ENCODE measurements at places on chromosomes 2 and 18.

DNA sequence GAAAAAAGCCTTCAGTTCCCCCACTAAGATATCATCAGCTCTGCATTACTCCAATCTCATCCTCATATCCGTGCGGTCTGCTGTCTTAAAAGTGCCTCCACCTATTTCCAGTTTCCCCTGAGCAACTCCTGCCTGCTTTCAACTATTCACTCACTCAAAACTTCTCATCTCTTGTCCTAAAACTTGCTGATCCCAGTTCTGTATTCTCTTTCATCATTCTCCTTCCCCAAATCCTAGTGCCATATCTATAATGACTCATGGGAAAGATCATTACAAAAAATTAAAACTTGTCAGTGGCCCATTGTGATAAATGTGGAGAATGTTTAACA lies 20.0 kb downstream of the ACVR1 start:
- no peak for DNase-seq

DNA sequence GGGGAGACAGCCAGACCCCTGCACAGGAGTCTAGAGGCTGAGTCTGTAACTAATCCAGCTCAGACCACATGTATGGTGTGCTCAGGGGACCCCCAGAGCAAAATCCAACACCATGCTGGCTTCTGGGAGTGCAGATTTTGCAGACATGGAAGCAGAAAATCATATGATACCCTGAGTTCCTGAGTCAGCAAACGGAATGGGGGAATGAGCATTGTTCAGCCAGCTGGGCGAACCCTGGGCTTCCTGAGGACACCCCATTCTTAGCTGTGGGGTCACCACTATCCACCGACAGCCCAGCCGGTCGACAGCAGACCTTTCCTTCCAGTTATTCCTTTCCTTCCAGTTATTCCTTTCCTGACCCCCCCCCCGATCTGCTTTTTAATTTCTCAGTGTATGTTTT lies 322.9 kb downstream of the GBX2 start:
- no peak for DNase-seq

- DNase-seq: no peak
Measured at GRCh38 chr2:197777823-197778407, 7.2 kb downstream of the BOLL start.

GRCh38 chr2:98438190-98439133 lies 6.2 kb upstream of the INPP4A start:
- DNase-seq: no peak

DNA sequence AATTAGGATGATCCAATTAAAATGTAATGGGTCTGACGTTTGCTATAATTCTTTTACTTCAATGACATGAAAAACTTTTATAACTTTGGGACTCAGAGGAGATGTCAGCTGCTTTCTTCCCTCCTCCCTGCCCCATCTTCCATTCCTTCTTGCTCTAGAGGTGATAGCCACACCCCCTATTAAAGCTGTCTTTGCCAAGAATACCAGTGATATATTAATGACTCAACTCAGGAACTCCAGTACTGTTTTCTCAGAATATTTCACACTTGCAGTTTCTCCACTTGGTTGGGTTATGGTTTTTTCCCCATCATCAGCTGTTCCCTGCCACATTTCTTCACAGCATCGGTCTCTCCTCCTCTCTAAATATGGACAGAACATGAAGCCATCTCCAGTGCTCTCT lies 184.0 kb downstream of the KCNE4 start:
- DNase-seq: no peak

- no peak for DNase-seq
Measured at GRCh38 chr2:767944-768343, 90.7 kb upstream of the TMEM18 start.

DNA sequence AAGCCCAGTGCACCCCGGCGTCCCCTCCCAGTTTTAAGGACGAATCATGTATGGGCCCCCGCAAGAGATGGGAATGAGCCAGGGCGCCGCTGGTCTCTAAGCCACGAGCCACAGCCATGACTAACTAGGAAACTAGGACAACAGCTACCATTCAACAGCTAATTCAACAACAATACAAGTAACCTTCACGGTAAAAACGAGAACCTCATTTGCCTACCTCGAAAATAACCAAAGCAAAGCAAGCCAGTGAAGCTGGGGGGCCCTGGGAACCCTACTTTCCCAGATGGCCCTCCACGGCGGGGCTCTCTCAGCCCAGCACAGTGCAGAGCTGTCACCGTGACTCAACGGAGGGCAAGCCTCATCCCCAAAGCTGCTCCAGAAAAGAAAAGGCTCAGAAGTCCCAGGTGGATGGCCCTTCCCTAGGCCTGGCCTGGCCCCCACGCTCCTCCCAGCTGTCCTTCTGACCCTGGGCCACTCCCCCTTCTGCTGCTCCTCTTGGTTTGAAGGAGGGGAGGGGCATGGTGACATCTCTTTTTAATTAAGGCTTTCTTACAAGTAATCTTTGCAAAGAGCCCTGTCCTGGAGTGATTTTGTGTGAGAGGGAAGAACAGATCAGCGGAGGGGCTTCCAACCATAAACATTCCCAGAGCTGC lies 126.3 kb downstream of the HDAC4 start:
- no peak for DNase-seq

DNA sequence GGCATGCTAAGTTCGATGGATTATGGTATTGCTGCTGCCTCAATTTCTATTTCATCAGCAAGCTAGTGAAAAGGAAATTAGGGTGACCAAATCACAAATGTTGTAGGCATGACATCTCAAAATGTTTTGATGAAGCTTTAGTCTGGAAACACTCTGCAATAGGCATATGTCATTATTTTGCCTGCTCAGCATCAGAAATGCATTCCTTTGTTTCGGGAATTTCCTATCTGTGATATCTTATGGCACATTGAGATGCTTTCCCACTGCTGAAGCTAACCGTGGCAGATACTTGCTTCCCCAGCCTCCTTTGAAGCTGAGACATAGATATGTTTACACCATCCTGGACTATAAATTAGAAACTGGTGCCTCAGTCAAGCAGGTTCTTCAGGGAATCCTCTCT lies 119.7 kb downstream of the CDC42EP3 start:
- no peak for DNase-seq

GRCh38 chr2:170006587-170007325 lies 171.2 kb upstream of the MYO3B start:
- no peak for DNase-seq

All from stimulated activated CD4-positive, alpha-beta T cell treated with anti-CD3 and anti-CD28 coated beads, Interleukin-4, amount 100 ng/mL, for 48 hours (primary cell).